ENCODE measurements at places on chromosomes 2 and 18. TPM values are rescaled to one million over a fixed set of nuclear protein-coding genes. Genes with fewer than 3 reads are reported as not detected.

DNA sequence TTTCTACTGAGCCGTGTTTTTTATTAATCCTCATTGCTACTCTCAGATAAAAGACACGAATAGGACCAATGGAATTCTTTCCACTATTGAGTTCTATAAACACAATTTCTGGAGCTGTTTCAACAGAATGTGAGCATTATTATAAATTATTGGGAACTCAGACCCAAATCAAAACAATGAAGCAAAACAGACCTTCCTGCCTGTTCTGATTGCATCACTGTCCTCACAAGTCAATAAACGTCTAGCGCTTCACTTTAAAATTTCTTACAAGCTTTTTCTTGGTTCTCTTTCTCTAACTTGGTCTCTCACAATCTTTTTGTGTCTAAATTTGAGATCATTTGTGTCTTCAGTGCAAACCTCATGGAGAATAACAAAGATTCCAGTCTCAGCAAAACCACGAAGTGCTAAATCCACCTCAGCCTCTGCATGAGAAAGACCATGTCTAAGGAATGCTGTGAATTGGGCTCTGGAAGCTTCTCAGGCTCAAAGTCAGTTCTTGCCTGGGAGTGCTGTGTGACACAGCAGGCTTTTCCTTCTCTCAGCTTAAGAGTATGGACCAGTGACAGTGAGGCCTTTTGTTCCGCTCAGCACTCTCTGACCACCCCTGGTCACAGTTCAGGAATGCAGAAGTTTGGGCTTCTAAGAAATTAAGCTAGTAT lies 22.8 kb downstream of the ARHGAP28 start:
- no peak for DNase-seq

The SYT4 gene
- 121 TPM for total RNA-seq

- DNase-seq = no peak
Measured at GRCh38 chr18:61575419-61575818, 242.2 kb downstream of the CDH20 start.

GRCh38 chr2:119478188-119478977 lies 45.9 kb downstream of the SCTR start:
- no peak for DNase-seq

The CFAP65 gene
- 1.00 TPM for total RNA-seq

The SERPINB5 gene
- not detected for total RNA-seq

- no peak for DNase-seq
Measured at GRCh38 chr2:134707330-134707676, 11.5 kb downstream of the TMEM163 start.

DNA sequence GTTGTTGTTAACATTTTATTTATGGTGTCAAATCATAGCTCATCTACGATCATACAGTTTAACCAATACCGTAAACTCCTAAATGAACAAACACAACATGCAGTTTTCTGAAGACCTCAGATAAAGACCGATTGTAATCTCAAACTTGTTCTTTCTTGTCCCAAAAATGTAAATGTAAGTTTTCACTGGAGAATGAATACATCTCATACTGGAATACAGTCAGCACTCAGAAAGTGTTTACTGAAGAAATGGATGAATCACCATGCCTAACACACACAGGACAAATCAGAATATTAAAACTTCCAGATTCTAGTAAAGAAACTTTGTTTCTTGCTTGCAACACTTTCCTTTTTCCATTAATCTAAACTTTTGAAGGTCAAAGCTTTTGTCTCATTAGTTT lies 380.5 kb downstream of the DLGAP1 start:
- no peak for DNase-seq

DNA sequence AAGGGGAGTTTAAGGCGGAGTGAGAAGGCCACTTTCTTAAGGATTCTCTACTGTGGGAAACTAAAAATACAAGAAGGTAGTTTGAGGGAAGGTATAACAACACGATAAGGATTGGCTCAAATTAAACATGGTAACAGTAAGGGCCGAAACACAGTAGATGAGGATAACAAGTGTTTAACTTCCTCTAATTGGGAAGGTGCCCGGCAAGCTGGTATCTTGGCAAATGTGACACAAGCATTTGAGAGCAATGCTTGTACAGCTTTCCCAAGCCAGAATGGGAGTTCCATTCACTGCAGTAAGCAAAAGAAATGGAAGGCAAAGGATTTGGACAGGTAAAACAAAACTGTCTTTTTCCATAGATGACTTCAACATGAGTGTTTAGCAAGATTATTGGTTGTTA lies 19.8 kb downstream of the USP40 start:
- DNase-seq = peak; percentile 79

DNA sequence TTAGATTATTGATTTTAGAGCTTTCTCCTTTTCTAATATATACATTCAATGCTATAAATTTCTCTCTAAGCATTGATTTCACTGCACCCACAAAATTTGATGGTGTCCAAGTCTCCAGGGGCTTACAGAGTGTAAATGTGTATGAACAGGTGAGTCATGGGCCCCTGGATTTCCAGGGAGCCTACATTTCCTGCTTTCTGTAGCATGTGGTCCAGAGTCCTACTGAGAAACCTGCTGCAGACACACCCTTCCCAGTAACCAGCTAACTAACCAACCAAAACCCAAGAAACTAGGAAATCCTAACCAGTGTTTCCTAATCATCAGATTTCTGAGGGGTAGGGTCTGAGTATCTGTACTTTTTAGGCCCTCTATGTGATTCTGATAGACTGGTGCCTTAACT lies 39.5 kb upstream of the TANC1 start:
- DNase-seq = no peak

DNA sequence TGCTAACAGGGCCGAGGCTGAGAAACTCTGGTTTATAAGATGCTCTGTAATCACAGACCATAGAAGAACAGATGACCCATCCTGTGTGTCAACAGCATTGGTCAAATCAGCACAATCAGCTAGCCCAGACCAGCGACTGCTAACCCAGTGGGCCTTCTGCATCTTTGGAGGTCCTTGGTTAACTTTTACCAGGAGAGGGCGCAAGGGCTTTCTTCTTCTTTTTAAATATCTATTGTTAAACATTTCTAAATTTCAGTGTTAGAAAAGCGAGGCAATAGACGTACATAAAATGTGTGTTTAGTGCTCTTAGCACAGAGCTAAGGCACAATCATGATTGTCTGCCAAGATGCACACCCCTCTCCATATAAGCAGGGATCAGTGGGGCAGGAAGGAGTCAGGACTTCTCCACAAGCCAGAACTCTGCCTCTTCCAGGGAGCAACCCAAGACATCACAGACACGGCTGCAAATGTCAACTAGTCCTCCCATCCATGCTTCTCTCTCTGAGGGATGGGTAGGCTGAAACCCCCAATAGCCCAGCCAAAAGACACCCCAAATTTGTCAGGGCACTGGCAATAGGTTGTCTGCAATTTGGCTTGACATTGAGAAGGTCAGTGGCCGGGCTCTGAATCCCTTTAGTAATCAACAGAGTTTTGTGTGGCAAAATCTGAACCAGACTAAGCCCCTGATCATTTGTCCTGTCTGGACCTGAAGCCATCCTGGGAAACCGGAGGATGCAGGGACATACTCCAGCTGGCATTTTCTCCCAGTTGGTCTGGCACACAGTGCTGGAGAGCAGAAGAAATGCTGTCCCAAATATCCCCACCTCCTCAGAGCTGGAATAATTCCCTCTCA lies 188.2 kb downstream of the BCL2 start:
- no peak for DNase-seq

GRCh38 chr2:46644690-46645385 lies 165.5 kb downstream of the TMEM247 start:
- DNase-seq = no peak

The AGXT gene
- total RNA-seq = not detected

DNA sequence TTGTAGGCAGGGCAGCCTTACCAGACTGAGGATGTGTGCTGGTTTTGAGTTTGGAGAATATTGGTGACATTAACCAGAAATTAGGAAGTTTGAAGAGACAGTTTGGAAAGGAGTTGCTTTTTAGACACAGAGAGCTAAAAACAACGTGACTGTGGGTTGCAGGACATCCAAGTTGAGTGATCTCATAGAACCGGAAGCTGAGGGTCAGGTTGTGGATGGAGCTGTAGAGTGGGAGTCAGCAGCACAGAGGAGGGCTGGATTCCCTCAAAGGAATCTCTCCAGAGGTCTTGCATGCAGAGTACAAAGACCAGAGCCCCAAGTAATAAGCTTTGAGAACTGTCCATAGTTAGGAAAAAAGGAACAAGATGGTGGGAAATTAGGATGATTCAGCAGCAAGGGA lies 9.3 kb downstream of the MAPRE3 start:
- no peak for DNase-seq

- no peak for DNase-seq
Measured at GRCh38 chr2:122831649-122832048, 1076.2 kb downstream of the TSN start.

GRCh38 chr2:217179854-217180253 lies 320.0 kb upstream of the TNP1 start:
- no peak for DNase-seq
